ENCODE measurements at places on chromosomes 16 and 17.

GRCh38 chr17:61340431-61341209 lies 59.0 kb upstream of the TBX2 start:
- no peak for DNase-seq

- DNase-seq: no peak
Measured at GRCh38 chr16:73279451-73279850, 231.5 kb upstream of the ZFHX3 start.

DNA sequence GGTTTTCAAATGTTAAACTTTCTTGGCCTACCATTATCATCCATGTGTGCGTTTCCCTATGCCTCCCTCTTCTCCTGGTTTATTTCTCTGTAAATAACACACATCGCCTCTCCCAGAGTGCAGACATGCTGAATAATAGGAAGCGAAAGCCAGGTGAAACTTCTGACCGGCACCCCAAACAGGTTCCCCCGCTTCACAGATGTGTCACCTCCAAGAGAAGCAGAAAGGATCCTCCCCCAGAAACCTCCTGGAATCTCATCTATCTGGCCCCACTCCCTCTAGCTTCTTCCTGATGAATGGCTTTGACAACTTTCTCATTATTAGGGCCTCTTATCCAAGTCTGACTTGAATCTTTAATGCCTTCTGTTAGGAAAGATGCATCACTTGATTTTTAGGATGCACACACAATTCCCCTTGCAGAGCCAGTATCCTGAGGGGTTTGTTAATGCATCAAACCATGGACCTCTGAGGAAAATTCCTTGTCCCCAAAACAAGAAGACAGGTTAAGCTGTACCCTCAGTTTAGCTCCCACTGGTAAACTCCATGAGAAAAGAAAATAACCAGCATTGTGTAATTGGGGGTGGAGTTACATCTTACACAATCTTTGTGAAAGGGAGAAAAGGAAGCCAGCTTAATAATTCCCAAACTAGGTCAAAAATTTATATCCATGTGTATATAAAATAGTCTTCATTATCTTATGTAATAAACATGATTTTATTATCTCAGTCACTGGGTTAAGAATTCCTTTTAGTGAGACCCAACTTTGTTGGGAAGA lies 20.1 kb upstream of the HYDIN start:
- DNase-seq: no peak

GRCh38 chr17:38429476-38430100 lies 1.3 kb downstream of the ARHGAP23 start:
- DNase-seq: no peak

- no peak for DNase-seq
Measured at GRCh38 chr17:50916708-50917417, 50.7 kb upstream of the TOB1 start.

DNA sequence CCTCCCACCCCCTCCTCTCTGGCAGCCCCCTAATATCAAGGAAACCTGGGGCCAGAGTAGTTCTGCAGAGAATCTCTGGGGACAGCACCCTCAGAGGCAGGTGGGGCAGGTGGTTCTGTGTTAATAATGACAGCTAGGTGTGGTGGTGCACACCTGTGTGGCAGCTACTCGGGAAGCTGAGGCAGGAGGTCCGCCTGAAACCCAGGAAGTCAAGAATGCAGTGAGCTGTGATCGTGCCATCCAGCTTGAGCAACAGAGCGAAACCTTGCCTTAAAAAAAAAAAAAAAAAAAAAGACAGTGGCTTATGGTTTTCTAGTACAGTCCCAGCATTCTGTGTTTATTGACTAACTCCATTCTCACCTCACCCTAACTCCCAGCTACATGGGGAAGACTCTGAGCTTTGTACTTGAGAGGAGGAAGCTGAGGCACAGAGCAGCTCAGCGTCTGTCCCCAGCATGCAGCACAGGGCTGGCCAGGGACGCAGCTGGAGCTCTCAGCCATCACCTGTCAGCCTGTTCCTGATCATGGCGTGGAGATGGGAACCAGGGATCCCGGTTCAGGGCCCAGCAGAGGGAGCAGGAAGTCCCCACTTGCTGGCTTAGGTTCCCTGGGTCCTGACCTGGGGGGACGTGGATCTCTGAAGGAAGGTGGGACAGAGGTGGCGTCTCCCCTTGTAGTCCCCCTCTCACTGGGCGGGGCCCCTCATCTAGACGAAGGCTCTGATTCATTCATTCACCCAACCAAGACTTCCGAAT lies 6.1 kb downstream of the DBNDD1 start:
- DNase-seq: no peak

DNA sequence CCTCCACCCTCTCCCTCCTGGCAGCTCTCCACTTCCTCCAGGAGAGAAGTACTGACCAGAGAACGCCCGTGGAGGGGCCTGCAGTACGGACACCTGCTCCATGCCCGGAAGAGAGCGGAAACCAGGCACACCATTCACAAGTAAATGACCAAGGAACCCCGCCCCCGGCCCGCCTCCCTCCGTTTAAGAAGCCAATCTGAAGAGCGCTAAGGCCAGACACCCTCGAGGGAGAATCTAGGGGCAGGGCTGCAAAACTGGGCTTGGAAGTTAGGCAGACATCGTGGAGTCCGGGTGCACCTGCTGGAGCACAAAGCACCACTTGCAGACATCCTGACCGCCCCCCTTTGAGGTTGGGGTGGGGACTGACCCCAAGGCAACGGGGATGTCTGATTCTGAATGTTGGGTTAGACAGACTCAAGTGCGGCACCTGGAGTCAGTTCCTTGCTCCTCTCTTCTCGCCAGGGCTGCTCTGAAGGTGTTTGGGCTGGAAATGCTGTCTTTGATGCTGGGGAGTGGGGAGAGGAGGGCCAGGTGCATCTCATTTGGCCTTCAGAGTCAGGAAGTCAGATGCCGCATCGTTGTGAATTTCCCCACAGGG lies 964 bp upstream of the FAAP100 start:
- peak; percentile 83 for DNase-seq

- DNase-seq: no peak
Measured at GRCh38 chr17:227946-228615, 46.6 kb upstream of the DOC2B start.

DNA sequence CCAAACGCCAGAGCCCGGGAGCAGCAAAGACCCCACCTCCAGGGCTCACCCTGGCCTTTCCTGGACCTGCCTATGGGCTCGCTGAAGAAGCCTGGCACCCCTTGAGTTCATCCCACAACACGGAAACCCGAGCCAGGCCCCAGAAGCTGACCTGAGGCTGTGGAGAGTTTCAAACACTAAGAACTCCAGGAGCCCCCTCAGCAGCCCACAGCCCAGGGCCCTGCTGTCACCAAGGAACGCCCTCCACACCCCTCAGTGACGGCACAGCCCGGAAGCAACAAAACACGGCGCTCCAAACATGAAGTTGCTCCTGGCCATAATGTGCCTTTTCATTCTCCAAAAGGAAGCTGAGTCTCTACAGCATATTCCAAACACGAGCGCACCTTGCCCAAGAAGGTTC lies 9.2 kb downstream of the SLC38A10 start:
- DNase-seq: no peak

DNA sequence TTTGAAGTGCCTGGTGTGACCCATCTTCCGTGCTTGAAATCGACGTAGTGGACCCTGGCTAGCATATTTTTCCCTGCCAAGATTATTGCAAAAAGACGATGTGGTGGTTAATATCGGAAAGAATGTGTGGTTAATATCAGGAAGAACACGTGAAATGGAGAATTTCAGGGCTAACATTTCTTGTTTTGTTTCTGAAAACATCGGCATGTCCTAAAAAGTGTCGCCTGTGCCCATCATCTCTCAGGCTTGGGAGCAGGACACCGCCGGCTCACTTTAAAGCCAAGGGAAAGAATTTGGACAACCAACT lies 345 bp upstream of the DCXR start:
- DNase-seq: no peak

GRCh38 chr16:6267682-6268081 lies 1065.0 kb upstream of the RBFOX1 start:
- DNase-seq: no peak
